ENCODE measurements at places on chromosomes 3 and 15.

DNA sequence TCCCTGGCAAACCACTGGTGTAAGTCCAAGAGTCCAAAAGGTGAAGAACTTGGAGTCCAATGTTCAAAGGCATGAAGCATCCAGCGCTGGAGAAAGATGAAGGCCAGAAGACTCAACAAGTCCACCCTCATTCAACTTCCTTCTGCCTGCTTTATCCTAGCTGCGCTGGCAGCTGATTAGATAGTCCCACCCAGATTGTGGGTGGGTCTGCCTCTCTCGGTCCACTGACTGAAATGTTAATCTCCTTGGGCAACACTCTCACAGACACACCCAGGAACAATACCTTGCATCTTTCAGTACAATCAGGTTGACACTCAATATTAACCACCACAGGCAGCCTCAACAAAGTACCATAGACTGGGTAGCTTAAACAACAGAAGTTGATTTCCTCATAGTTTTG lies 245.9 kb upstream of the IGF1R start:
- no peak for DNase-seq

- no peak for DNase-seq
Observed at GRCh38 chr15:49692514-49693090, 71.8 kb downstream of the DTWD1 start.

- no peak for DNase-seq
Observed at GRCh38 chr3:5344707-5345106, 157.2 kb downstream of the EDEM1 start.

GRCh38 chr3:64203969-64204908 lies 21.0 kb downstream of the PRICKLE2 start:
- DNase-seq: no peak

DNA sequence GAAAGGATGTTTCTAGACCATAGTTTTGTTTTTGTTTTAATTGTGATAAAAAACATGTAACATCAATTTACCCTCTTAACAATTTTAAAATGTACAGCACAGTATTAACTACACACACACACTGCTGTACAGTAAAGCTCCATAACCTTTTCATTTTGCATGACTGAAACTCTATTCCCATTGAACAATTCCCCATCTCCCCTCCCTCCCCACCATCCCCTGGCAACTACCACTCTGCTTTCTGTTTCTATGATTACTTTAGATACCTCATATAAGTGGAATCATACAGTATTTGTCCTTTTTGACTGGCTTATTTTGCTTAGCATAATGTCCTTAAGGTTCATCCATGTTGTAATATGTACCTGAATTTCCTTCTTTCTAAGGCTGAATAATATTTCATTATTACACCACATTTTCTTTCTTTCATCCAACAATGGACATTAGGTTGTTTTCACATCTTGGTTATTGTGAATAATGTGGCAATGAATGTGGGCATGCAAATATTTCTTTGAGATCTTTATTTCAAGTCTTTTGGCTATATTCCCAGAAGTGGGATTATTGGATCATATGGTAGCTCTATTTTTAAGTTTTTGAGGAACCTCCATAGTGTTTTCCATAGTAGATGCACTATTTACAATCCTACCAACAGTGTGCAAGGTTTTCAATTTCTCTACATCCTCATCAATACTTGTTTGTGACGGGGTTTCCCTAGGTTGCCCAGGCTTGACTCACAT lies 10.7 kb downstream of the CHST14 start:
- DNase-seq: no peak

DNA sequence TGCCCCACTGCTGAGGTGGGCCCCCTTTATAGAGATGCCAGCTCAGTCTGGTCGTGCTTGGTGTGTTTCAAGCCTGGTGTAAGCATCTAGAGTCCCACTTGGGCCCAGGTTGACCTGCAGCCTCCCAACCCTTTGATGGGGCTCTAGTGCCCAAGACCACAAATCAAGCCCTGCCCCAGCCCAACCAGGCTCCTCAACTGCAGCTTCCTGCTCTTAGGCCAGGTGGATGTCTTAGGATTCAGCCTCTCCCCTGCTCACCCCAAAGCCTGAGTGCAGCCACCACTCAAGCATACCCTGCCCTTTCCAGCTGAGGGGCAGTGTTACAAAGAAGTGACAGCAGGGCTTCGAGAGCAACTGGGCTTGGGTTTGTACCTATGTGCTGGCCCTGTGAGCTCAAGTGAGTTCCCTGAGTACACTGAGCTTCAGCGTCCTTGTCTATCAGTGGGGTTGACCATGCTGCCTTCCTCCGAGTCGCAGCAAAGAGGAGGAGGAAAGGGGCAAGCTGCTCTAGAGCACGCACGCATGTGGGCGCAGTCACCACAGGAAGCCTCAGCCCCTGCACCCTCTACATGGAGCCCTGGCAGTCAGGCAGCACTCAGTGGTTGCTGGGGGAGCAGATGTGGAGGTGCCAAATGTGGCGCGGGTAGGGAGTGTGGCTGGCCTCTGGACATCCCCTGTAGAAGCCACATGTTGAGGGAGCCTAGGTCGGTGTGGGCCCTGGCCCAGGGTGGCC lies 120.7 kb downstream of the EEFSEC start:
- no peak for DNase-seq

DNA sequence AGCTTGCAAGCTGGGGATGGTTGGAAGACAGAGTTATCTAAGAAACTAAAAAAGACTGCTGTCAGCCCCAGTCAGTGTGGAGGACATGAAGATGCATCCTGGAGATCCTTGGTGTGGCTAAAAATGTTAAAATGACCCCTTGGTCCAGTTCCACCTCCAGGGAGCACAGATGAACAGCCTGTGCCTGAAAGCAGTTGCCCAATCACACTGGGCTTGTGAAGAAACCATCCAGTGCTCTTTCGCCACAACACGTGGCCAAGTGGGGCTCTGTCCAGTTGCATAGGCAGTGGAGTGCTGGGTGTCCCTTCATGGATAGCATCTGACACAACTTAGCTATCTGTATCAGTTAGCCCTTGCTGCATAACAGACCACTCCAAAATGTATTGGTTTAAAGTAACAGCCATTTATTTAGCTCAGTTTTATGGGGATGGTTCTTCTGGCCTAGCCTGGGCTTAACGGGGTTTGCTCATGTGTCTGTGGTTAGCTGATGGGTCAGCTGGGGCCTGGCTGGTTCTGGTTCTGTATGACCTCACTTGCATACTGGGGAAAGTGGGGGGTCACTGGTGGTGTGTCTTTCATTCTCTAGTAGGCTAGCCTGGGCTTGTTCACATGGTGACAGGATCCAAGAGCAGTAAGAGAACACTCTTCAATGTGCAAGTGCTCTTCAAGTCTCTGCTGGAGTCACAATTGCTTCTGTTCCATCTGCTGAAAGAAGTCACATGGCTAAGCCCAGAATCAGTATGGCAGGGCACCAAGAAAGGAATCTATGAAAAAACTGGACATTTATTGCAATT lies 226.2 kb downstream of the PDCD6IP start:
- DNase-seq: no peak

DNA sequence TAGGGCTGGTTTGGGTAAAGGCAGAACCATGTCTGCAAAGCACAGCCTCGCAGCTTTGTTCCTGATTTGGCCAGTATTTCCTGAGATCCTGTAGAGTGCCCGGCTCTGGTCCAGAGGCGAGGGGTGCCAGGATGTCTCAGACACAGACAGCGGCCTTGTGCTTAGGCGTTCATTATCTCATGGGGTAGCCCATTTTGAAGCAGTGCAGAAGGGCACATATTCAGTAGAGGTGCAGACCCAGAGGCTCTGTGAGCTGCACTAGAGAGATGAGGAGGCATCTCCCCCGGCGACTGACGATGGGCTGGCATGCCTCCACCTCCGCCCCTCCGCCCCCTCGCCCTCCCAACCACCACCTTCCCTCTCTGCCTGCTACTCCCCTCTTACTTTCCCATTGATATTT lies 170.3 kb downstream of the CHDH start:
- no peak for DNase-seq

- DNase-seq: peak; percentile 49
Observed at GRCh38 chr15:89179966-89180875, 41.2 kb downstream of the RLBP1 start.

GRCh38 chr3:17986348-17986816 lies 244.0 kb upstream of the TBC1D5 start:
- DNase-seq: no peak

GRCh38 chr15:88799341-88799740 lies 3.9 kb upstream of the ACAN start:
- DNase-seq: no peak

DNA sequence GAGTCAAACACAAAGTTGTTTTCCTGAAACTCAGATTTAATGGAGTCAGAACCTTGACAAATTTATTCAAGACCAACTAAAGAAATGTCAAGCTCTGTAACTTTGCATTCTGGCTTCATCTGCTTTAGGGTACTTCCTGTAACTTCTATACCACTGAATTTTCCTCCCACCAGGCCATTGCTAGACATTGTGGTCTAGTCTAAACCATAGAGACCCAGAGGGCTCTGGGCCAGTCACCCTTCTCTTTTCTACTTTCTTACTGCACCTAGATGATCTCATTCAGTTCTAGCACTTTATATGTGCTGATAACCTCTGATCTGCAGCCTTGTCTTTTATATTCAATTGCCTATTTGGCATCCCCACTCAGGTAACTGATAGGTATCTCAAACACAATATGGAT lies 2.8 kb upstream of the OR5K1 start:
- no peak for DNase-seq

DNA sequence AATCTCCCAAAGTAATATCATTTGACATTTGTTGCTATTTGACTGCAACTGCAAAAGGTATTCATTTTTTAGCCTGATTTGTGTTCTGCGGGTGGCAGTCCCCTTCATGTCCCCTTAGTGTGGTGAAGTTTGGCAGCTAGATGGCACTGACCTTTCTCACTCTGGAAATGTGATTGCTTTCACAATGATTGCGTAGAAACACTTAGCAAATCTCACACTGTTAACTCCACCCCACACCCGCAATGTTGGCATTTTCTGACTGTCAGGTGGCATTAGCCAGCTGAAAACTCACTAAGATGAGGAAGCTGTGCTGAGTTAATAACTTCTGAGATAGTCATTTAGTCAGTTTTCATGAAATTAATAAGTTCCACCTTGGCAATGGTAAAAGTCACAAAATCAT lies 76.9 kb downstream of the TRIM69 start:
- DNase-seq: no peak

DNA sequence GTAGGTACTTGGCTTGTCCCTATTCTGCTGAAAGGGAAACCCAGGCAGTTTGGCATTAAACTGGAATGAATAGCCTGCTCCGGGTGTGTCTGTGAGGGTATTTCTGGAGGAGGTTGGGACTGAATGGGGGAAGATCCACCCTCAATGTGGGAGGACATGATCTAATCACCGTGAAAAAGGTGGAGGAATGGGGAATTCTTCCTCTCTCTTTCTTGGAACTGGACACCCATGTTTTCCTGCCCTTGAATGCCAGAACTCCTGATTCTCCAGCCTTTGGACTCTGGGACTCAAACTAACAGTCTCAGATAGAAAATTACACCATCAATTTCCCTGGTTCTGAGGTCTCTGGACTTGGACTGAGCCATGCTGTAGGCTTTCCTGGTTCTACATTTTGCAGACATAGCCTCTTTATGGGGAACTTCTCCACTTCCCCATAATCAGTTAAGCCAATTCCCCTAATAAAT lies 391.7 kb downstream of the EDEM1 start:
- no peak for DNase-seq

- no peak for DNase-seq
Observed at GRCh38 chr3:140954576-140954975, 12.9 kb downstream of the SLC25A36 start.

DNA sequence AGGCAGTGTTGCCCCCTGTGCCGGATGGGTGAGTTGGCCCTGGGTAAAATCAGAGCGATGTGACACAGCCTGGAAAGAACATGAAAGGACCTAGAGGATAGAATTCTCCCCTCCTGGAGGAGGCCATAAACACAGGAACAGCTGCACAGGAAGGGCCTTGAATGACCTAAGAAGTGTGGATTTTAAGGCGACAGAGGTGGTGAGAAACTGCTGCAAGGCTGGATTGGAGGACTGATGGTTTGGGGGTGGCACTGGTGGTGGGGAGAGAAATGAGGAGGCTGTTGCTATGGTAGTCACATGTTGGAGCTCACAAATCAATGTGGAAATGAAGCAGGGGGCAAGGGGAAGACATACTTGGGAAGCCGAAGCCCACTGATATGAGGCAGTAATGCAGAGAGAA lies 13.8 kb downstream of the XIRP1 start:
- no peak for DNase-seq

DNA sequence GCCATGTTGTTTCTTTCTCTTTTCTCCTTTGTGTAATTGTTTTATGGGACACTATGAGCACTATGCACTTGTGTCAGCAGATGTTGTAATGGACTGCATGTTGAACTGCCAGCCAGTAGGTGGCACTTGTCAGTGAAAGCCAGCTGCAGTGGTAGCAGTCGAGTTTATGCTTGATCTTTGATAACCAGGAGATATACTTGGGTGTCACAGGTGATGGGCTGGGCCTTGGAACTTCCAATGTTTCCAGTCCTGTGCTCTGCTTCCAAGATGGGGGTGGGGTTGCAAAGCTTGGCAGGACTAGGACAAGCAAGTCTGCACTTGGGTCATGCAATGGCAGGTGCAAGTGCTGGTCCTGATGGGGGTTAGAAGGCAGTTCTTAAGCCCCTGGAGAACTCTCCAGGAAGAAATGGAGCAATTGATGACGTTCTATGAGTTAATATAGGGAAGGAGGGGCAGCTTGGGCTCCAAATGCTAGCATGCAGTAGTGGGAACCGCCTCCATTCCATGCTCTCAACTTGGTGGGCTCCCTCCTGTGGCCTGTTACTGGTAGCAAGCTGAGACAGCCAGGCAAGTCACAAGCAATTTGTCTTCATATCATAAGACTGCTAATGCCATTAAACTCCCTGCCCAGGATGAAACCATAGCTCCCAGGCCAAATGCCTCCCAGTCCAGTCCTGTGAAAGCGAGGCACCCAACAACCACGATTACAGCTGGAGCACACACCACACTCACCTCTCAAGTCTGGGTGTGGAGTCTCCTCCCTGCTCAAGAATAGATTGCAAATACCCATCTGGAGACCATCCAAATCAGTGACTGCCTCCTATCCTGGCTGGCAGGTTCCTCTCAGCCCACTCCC lies 287.2 kb downstream of the CGGBP1 start:
- no peak for DNase-seq

DNA sequence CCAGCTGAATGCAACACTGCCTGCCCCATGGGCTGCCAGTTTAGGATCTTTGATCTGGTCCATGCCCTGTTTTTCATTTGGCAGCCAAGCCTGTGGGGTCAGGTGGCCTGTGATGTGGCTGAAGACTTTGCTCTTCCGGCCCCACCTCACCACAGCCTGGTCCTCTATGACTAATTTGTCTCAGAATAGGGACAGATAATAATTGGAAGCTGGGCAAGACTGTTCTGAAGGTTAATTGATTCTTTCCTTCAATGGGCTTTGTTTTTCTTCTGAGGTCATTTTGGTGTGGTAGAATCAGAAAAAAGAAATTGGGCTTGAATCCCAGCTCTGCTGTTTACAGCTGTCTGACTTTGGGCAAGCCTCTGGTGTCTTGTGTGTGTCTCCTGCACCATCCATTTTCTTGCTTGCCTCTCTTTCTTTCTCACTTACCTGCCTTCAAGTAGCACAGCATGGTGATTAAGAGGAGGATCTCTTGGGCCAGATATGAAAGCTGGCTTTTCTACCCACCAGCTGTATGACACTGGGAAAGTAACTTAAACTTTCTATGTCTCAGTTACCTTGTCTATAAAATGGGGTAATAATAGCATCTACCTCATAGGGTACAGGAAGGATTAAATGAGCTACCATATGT lies 24.2 kb downstream of the ABHD2 start:
- DNase-seq: no peak

- no peak for DNase-seq
Observed at GRCh38 chr3:55407426-55407820, 79.7 kb downstream of the WNT5A start.

Data from stimulated activated CD8-positive, alpha-beta memory T cell treated with anti-CD3 and anti-CD28 coated beads, Interleukin-15, amount 100 ng/mL, for 48 hours (primary cell).